Endothelial cell (in vitro differentiated cells): ENCODE measurements at places on chromosomes 5 and 9.

- no peak for DNase-seq
Measured at GRCh38 chr5:73540192-73540591, 25.2 kb downstream of the ANKRA2 start.

DNA sequence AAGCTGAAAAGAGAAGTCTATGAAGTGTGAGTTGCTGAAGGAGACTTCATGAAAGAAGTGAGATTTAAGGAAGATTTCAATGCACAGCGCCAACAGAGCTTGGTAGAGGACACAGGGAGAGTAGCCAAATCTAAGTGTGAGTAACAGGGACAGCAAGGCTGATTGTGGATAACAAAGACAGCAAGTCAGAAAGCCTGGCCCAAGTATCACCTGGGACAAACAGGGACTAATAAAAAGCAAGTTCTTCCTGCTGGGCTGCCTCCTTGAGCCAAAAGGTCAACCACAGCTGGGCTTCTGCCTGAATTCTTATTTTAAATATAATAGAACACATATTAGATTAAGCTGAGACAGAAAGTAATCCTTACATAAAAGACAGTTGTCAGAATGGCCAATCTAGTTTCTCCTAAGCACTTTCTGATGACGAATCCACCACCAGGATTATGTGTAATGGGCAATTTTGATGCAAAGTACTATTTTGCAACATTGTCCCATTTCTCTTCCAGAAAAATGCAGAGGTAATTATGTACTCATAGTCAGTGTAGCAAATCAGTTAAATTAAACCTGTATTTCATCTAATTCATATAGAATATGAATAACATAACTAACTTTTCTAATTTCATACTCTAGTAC lies 73.8 kb downstream of the MAPKAP1 start:
- no peak for DNase-seq

- no peak for DNase-seq
Measured at GRCh38 chr5:156936972-156937371, 26.1 kb downstream of the TIMD4 start.

GRCh38 chr9:124929464-124929863 lies 11.4 kb downstream of the GOLGA1 start:
- DNase-seq, result no peak

DNA sequence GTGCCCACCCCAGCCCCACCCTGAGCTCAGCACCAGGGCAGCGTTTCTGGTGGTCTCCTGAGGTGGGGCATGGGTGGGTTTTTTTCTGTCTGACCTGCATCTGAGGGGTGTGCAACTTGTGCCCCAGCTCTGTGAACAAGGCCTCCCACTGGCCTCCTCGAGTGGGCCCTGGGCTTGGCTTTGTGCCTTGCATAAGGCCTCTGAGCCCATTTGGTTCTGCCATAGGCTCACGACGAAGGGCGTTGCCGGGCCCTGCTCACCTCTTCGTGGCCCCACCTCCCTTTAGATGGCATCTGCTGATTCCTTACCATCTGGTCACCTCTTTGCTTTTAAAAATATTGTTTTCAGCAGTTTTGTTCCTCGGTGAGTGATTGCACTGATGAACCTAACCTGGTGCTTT lies 127.1 kb upstream of the COL5A1 start:
- no peak for DNase-seq

GRCh38 chr9:37155601-37156000 lies 35.2 kb downstream of the ZCCHC7 start:
- DNase-seq, result no peak

- DNase-seq, result no peak
Measured at GRCh38 chr5:143214890-143215289, 188.6 kb downstream of the NR3C1 start.

GRCh38 chr5:39544941-39545340 lies 120.2 kb upstream of the DAB2 start:
- DNase-seq, result no peak

DNA sequence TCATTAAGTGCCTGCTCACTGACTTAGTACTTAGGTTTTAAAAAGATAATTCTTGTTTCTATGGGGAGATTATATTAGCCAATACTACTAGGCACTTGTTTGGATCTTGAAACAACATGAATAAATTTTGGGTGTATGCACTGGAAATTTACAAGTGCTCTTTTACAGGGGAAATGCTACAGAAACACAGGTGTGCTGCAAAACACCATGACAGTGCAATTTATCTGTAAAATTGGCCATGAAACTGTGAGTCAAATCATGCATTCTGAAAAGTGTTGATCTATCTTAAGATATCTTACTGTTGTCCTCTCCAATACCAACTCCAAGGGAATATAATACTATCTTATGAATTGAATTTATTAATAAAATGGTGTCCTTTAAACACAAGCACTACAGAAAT lies 12.1 kb upstream of the PCDHB1 start:
- DNase-seq, result no peak

DNA sequence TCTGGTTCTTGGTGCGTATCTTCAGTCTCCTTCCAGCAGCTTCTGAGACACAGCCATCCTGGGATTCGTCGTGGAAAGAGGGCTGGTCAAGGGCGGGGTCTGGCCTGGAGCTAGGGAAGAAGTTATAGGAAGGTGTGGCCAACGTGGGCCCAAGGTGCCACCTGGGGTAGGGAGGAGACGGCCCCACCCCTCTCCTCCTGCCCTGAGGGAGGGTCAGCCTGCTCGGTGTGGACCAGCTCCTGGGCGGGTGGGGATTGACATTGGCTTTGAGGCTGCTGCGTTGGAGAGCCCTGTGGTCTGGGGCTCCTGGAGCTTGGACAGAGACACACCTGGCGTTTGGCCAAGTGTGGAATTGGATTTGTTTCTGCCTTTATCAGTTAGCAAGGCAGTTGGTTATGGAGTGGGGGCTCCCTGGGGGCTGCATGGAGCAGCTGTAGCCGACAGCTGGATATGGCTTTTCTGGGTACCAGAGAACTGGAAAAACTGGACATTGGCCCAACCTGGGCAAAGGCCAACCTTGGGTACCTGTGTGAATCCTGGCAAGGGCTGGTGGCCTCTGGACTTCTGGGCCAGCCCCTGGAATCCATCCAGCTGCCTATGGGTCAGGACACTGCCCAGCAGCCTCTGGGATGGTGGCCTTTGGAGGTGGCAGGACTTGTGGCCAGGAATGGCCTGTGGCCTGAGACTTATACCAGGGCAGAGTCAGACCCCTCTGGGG lies 75.7 kb upstream of the PPP1R26 start:
- no peak for DNase-seq

DNA sequence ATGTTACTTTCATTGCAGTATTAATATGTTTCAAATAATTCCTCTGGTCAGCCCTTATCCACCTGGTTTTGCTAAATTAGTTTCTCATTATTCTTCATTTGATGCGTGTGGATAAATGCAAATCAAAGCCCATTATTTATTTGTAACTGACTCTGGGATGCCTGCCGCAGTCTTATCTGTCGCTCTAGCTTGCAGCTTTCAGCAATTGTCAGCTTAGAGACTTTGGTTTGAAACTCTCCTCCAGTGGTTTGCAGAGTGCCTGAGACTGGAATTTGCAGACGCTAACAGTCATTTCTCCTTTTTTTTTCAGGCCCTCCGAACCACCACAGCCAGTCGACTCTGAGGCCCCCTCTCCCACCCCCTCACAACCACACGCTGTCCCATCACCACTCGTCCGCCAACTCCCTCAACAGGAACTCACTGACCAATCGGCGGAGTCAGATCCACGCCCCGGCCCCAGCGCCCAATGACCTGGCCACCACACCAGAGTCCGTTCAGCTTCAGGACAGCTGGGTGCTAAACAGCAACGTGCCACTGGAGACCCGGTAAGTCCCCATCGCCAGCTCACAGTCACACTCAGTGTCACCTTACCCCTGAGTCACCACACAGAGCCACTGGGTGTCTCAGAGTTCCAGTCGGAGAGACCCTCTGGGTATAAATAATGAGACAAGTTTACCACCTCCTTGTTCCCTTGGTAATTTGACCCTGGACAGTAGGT lies 339.0 kb upstream of the WWC1 start:
- DNase-seq, result no peak

GRCh38 chr5:61139094-61139873 lies 23.0 kb downstream of the SMIM15 start:
- no peak for DNase-seq

- no peak for DNase-seq
Measured at GRCh38 chr9:93387791-93388190, 63.7 kb upstream of the FAM120A start.

- no peak for DNase-seq
Measured at GRCh38 chr5:82417776-82418607, 139.8 kb upstream of the RPS23 start.
